ENCODE measurements at places on chromosomes 1 and 21. TPM values are rescaled to one million over a fixed set of nuclear protein-coding genes. Genes with fewer than 3 reads are reported as not detected.

The FOXD2 gene
- total RNA-seq: 0.29 TPM

The DCST2 gene
- 0.18 TPM for total RNA-seq

The NBPF11 gene
- 1.7 TPM for total RNA-seq

The TCHHL1 gene
- total RNA-seq: not detected

The SELENOF gene
- 188 TPM for total RNA-seq

The CPLANE2 gene
- 17.0 TPM for total RNA-seq

The CHIA gene
- total RNA-seq: not detected

All from myometrial cell (primary cell).